ENCODE measurements at places on chromosomes 7 and 10.
A peak's percentile ranks its signal among the peaks of the same experiment; 100 is the strongest.

DNA sequence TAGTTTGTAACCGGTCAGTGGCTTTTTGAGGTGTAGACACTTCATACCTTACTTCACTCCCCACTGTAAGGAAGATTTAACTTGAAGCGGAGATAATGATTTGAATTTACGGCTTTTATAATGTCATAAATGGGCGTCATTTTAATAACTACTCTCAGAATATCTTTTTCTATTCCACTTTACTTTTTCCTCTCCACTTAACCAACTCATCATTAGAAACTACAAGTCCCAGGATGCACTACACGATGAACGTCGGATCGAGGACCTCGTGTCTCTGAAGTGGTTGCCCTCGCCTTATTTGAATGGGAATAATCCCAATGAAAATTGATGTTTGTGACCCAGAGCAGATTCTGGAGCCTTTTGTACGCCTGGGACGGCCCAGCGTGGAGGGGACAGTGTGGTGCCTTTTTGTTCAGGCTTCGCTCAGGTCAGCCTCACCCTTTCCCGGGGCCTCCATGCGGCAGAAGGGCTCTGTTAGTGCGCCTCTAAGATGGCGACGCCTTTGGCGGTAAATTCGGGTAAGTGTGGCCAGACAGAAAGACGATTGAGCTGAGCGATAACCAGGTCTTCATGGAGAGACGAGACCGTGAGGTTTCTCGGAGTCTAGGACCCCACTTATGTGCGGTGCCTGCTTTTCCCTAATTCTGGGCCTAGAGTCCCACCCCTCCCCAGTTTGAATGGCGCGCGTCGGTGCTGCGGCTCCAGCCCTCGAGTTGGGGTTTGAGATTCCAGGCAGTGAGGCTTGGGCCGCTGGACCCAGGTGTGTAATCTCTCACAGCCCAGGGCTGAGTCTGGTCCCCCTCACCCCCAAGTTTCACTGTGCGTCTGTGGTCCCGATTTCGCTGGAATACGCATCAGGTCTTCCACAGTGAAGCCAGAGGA lies at the start of gene NUP205:
TSS of gene NUP205 (plus strand) at position 463 of the 882 bp plus-strand sequence. CDS start at position 491, 28 bp downstream.
- peak; percentile 98 for DNase-seq

DNA sequence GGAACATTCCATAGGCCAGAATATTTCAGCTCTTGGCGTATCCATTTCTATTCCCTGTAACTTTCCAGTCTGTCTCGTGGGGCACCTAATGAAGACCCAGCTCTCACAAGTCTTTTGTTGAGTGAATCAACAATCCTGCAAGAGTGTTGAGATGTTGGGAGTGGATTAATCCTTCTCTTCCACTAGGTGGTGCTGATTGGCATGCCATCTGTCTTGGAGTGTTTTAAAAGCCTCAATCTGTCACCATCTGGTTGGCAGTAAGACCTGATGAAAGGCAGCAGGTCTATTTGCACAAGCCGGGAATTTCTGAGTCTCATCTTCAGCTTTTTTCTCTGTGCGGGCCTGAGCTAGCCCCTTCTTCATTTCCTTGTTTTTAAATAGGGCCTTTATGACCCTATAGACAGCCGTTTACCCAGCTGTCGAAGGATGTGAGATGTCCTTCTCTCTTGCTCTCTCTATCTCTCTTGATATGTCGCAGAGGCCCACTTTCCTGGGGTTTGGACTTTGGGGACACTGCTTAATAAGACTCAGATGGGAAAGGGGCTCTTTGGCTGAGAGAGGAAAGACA lies 180.5 kb downstream of the ZNF365 start:
- peak; percentile 30 for DNase-seq

DNA sequence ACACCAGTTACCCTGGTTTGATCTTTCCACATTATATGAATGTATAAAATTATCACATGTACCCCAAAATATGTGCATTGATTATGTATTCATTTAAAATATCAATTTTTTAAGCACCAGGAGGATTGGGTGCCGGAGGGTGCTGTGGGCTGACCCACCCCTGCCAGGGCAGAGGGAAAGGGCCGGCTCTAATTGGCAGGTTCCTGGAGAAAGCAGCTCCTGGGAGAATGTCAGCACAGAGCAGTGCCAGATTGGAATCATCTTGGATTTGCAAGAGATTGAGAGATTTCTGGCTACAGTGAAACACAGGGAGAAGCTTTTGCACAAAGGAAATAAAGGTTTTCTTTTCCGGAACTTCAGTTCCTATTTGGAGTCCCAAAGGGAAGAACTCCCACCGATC lies 264.4 kb upstream of the TCERG1L start:
- DNase-seq: no peak

DNA sequence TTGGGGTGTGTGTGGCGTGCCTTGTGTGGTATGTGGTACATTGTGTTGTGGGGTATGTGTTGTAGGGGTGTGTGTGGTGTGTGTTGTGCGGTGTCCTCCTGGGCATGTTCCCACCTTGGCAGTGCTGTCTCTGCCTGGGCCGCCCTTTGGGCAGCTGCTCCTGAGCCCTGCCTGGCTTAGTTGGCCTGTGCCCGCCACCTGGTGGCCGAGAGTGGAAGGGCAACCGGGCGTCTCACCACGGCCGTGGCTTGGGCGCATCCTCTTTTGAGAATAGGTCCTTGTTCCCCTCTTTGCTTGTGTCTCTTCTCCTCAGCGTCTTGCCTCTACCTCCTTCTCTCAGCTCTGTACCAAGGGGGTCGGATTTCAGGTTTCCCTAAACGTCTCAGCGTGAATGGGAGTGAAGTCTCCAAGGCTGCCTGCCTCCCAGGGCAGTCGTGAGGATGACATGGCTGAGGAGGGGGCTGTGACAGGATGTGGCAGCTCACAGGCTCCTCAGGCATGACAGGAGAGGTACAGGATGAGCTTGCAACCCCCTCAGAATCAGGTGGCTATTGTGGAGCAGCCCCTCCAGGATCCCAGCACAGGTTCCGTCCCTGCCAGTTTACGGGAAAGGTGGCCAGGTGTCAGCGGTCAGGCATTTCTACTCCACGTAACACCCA lies 98.4 kb upstream of the PODXL start:
- peak; percentile 94 for DNase-seq

- DNase-seq: no peak
These were observed 267.4 kb downstream of the RNLS start for GRCh38 chr10:88315755-88316154.

DNA sequence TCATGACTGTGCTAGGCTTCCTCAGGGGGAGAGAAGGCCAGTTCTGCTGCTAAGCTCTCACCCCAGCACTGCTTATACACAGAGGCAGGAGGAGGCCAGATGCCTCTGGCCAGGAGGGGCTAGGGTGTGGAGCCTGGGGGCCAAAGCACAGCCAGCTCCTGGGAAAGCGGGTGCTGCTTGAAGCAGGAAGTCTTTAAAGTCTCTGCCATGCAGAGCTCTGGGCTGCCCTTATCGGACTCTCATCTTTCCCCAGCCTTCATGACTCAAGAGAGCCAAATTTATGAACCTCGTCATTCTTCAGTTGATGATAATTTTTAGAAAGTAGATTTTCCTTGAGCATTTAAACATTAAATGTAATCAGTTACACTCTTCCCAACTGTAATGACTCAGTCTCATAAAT lies 11.2 kb upstream of the TSPAN14 start:
- DNase-seq: no peak
